ENCODE measurements at places on chromosomes 2 and 18.

DNA sequence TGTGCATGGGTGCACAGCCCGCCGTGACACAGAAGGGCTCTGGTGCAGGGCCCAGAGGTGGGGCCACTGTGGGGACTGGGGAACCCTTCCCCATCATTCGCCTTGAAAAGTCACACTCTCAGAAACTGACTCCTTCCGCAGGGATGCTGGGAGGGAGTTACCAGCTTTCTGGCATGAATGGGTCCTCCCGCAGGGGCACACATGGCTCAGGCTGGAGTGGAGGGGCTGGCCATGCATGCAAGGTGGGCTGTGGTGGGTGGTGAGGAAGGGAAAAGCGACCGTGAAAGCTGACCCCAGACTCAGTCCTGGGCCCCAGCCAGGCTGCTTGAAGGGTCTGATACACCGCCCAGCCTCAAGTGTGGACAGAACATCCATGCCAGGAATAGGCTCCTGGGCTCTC is 201.1 kb downstream of the TNS1 start:
- DNase-seq, result no peak

- no peak for DNase-seq
These were observed 9.4 kb downstream of the CYP1B1 start for GRCh38 chr2:38066421-38067115.

- no peak for DNase-seq
These were observed 1.7 kb downstream of the UNC80 start for GRCh38 chr2:209773377-209773776.

GRCh38 chr18:65124633-65125032 is 626.2 kb upstream of the CDH7 start:
- DNase-seq, result no peak

DNA sequence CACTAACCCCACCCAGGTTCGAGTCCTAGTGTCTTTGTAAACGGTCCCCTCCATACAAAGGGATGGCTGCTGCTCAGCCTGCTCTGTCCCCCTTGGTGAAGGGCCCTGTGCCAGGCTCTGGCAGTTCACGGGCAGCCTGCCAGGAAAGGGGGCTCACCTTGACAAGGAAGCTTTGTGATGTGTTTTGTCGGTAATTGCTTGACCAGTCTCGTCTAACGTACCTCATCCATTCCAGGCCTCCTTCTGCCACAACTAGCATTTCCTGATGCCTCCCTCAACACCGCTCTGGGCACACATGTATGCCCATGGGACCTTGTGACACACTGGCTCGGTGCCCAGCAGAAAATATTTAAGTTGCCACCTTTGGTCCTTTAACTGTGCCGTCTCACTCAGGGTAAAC is 171.9 kb downstream of the KLHL29 start:
- no peak for DNase-seq

- no peak for DNase-seq
These were observed 30.3 kb downstream of the ICA1L start for GRCh38 chr2:202841090-202841867.

- DNase-seq, result no peak
These were observed 1.2 kb upstream of the UGT1A7 start for GRCh38 chr2:233680361-233681045.

DNA sequence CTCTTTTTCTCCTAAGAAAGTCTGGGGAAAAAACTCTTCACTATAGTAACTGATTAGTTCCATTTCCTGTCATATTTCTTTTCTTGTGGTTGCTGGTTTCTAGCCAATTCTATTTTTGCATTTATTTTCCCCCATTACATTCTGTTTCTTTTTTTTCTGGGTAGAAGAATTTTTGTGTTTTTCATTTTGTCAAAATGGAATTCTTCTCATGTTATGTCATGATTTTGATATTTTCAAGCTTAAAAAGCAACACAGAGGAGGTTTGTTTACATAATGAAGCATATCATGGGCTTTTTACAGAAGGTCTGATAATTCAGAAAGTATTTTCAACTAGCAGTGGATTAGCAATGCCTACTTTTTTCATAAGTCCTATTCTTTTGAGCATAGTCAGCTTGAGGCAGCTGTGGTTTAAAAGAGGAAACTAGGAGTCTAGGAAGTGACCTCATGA is 102.0 kb downstream of the MAP2 start:
- peak; percentile 92 for DNase-seq

- DNase-seq, result no peak
These were observed 1501.6 kb upstream of the SLC39A10 start for GRCh38 chr2:194155431-194155830.

- no peak for DNase-seq
These were observed 29.0 kb upstream of the RPL37A start for GRCh38 chr2:216469661-216470060.

DNA sequence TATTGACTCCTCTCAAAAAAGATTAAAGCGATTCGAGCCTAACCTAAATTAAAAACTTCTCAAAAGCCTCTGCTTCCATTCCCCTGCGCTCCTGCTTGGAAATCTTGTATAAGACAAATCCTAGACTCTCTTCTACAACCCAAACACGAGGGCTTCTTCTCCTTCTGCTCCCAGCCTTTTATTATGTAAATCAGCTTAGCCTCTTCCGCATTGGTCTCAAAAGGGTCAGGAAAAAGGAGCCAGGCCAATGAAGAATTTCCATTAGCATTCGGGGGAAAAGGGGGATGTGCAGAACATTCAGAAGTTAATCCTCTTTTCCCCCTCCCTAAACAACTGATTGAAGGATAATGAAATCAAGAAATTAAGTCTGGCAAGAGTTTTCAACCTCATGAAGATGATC is 107.9 kb downstream of the FAM124B start:
- DNase-seq, result no peak

GRCh38 chr2:233456934-233457333 is 102.6 kb downstream of the DGKD start:
- no peak for DNase-seq
